GM23248 (cell line): ENCODE measurements at places on chromosomes 3 and 15. TPM values are rescaled to one million over a fixed set of nuclear protein-coding genes. Genes with fewer than 3 reads are reported as not detected.
A peak's percentile ranks its signal among the peaks of the same experiment; 100 is the strongest.

The OXSM gene
- 20.0 and 20.3 TPM in 2 replicates for polyA plus RNA-seq

The BDH1 gene
- 1.2 and 2.7 TPM in 2 replicates for polyA plus RNA-seq

The LRRC49 gene
- polyA plus RNA-seq, result 7.6 and 8.3 TPM in 2 replicates

DNA sequence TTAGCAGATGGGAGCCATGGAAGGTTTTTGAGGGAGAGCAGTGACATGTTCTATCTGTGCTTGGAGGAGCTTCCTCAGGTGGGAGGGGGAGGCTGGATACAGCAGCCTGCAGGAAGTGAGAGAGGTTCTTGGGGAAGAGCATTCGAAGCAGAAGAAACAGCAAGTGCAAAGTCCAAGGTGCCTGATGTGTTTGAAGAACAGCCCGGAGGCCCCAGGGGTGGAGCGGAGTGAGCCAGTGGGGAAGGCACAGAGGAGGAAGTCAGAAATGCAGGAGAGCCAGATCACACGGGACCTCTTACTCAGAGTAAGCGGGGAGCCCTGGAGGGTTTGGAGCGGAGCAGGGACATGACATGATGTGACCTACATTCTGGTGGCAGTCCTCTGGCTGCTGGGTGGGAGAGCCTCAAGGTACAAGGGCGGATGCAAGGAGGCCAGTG lies 10.8 kb downstream of the ITGA11 start:
- peak overlapping the region; percentile 41 for H3K27ac ChIP-seq
- H3K4me1 ChIP-seq, result peaks cover 77% of the 10 kb centered on the region
- no peaks in the 10 kb centered on the region for H3K27me3 ChIP-seq
- peak; percentile 77 for DNase-seq
- H3K4me3 ChIP-seq, result no peak overlapping the region

DNA sequence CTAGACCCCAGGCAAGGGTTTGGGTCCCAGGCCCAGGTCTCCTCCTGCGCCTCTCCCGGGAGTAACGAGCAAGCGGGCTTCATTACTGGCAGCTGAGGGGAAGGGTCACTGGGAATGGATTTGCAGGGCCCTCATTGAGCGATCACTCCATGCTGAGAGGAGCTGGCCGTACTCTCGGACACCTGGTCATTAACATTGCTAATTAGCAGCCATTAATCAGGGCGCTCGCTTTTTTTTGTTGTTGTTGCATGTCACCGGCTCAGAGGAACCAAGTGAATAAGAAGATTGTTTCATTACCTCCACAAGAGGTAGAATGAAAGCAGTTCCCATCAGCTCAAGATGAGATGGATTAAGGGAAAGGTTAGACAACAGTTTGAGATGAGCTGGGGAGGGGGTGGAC lies 293.0 kb upstream of the ATP11B start:
- no peaks in the 10 kb centered on the region for H3K4me1 ChIP-seq
- H3K4me3 ChIP-seq, result no peak overlapping the region
- no peaks in the 10 kb centered on the region for H3K27me3 ChIP-seq
- no peaks in the 10 kb centered on the region for H3K36me3 ChIP-seq

GRCh38 chr3:34832865-34833508 lies 806.3 kb upstream of the ARPP21 start:
- H3K4me1 ChIP-seq, result no peaks in the 10 kb centered on the region
- H3K27me3 ChIP-seq, result no peaks in the 10 kb centered on the region
- no peaks in the 10 kb centered on the region for H3K36me3 ChIP-seq
- no peak overlapping the region for H3K4me3 ChIP-seq
- H3K27ac ChIP-seq, result no peak overlapping the region

The COL7A1 gene
- 11.2 and 11.9 TPM in 2 replicates for polyA plus RNA-seq

- peaks cover 25% of the 10 kb centered on the region for H3K4me1 ChIP-seq
- H3K27me3 ChIP-seq, result no peaks in the 10 kb centered on the region
- peak; percentile 95 for DNase-seq
- peak overlapping the region; percentile 43 for H3K27ac ChIP-seq
These were observed 51.1 kb downstream of the RSRC1 start for GRCh38 chr3:158160958-158161357.

The CCR9 gene
- not detected in 2 replicates for polyA plus RNA-seq

DNA sequence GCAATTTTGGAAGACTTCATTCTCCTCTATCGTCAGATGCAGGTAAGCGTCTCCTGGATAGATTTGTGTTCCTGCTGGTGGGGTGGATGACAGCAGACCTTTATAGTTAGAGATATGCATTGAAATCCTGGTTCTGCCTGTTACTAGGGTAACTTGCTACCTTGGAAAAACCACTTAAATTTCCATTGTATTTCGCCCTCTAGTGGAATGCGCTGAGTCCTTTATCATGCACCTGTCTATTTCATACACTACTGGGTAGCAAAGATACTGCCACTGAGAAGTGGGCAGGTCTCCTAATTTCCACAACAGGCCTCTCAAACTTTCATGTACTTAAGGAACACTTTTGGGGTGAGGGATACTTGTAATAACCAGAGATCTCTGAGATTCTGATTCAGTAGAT lies 209.5 kb upstream of the SUCLG2 start:
- DNase-seq, result peak; percentile 3
- no peaks in the 10 kb centered on the region for H3K27me3 ChIP-seq
- H3K4me1 ChIP-seq, result no peaks in the 10 kb centered on the region
- H3K27ac ChIP-seq, result no peak overlapping the region

GRCh38 chr3:134352031-134352671 lies 22.1 kb downstream of the AMOTL2 start:
- peak; percentile 65 for DNase-seq
- H3K27ac ChIP-seq, result peak overlapping the region; percentile 92
- H3K27me3 ChIP-seq, result no peaks in the 10 kb centered on the region
- H3K36me3 ChIP-seq, result peaks cover 29% of the 10 kb centered on the region
- peaks cover 44% of the 10 kb centered on the region for H3K4me1 ChIP-seq
- H3K4me3 ChIP-seq, result no peak overlapping the region

The CFAP100 gene
- not detected in 2 replicates for polyA plus RNA-seq

The CPNE9 gene
- not detected in 2 replicates for polyA plus RNA-seq

The C3orf85 gene
- polyA plus RNA-seq, result not detected in 2 replicates

The IGDCC3 gene
- polyA plus RNA-seq, result 0.11 TPM in 1 of 2 replicates, not detected in the other

- no peak for DNase-seq
- no peaks in the 10 kb centered on the region for H3K4me1 ChIP-seq
- no peaks in the 10 kb centered on the region for H3K36me3 ChIP-seq
- no peak overlapping the region for H3K4me3 ChIP-seq
These were observed 33.7 kb downstream of the ARPP21 start for GRCh38 chr3:35673017-35673416.

GRCh38 chr15:68341760-68342725 lies 64.5 kb downstream of the FEM1B start:
- H3K4me3 ChIP-seq, result no peak overlapping the region
- no peak for DNase-seq
- no peaks in the 10 kb centered on the region for H3K27me3 ChIP-seq
- no peaks in the 10 kb centered on the region for H3K4me1 ChIP-seq
- H3K36me3 ChIP-seq, result peaks cover 72% of the 10 kb centered on the region

The NUP210 gene
- polyA plus RNA-seq, result 0.04 and 0.18 TPM in 2 replicates

- no peaks in the 10 kb centered on the region; the same call in 1 of the 2 replicates for H3K27me3 ChIP-seq
- H3K4me3 ChIP-seq, result peak overlapping the region; percentile 51; the same call in 1 of the 2 replicates
- no peak for DNase-seq
- no peaks in the 10 kb centered on the region for H3K36me3 ChIP-seq
- no peaks in the 10 kb centered on the region for H3K4me1 ChIP-seq
These were observed 73.3 kb upstream of the UBE2E2 start for GRCh38 chr3:23129817-23130216.

GRCh38 chr3:124178531-124178930 lies 186.6 kb upstream of the ROPN1 start:
- no peaks in the 10 kb centered on the region for H3K27me3 ChIP-seq
- no peaks in the 10 kb centered on the region for H3K4me1 ChIP-seq
- no peaks in the 10 kb centered on the region for H3K36me3 ChIP-seq
- H3K27ac ChIP-seq, result no peak overlapping the region

The RNF13 gene
- polyA plus RNA-seq, result 100.0 and 103 TPM in 2 replicates

- no peaks in the 10 kb centered on the region for H3K27me3 ChIP-seq
- no peak for DNase-seq
- H3K4me1 ChIP-seq, result no peaks in the 10 kb centered on the region
- H3K4me3 ChIP-seq, result no peak overlapping the region
These were observed 113.3 kb upstream of the RORA start for GRCh38 chr15:61342390-61342789.

The ACKR2 gene
- 0.23 and 0.32 TPM in 2 replicates for polyA plus RNA-seq

- no peak overlapping the region for H3K4me3 ChIP-seq
- no peak overlapping the region for H3K27ac ChIP-seq
- no peaks in the 10 kb centered on the region for H3K36me3 ChIP-seq
- H3K4me1 ChIP-seq, result no peaks in the 10 kb centered on the region
- peak; percentile 61 for DNase-seq
These were observed 10.9 kb downstream of the MESP1 start for GRCh38 chr15:89740137-89740536.

GRCh38 chr3:42486814-42487565 lies 15.5 kb upstream of the VIPR1 start:
- H3K4me1 ChIP-seq, result no peaks in the 10 kb centered on the region
- H3K27me3 ChIP-seq, result peaks cover 4% of the 10 kb centered on the region; the same call in 1 of the 2 replicates
- H3K4me3 ChIP-seq, result no peak overlapping the region

The TICRR gene
- 1.2 and 1.3 TPM in 2 replicates for polyA plus RNA-seq

DNA sequence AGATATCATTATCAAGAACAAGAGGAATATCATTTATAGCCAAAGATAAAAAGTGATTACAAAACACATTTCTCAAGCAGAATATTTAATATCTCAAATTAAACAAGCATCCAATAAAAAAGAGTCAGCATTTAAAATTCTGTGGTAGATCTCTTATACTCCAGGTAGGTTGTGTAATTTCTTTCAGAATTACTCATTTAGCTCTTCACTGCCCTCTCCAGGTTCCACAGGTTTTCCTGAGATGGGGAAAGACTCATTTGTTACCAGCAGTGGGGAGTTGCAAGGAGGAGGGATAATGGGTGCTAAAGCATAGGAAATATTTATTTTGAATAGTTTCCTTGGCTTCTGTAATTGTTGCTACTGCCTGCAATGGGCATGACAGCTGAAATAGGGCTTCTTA lies 83.1 kb upstream of the RASGRP1 start:
- no peak overlapping the region for H3K4me3 ChIP-seq
- DNase-seq, result peak; percentile 51
- no peak overlapping the region for H3K27ac ChIP-seq
- H3K27me3 ChIP-seq, result peaks cover 38% of the 10 kb centered on the region
- no peaks in the 10 kb centered on the region for H3K4me1 ChIP-seq

The GPX1 gene
- 446 and 454 TPM in 2 replicates for polyA plus RNA-seq

The COL6A6 gene
- polyA plus RNA-seq, result 0.08 TPM in 1 of 2 replicates, not detected in the other

DNA sequence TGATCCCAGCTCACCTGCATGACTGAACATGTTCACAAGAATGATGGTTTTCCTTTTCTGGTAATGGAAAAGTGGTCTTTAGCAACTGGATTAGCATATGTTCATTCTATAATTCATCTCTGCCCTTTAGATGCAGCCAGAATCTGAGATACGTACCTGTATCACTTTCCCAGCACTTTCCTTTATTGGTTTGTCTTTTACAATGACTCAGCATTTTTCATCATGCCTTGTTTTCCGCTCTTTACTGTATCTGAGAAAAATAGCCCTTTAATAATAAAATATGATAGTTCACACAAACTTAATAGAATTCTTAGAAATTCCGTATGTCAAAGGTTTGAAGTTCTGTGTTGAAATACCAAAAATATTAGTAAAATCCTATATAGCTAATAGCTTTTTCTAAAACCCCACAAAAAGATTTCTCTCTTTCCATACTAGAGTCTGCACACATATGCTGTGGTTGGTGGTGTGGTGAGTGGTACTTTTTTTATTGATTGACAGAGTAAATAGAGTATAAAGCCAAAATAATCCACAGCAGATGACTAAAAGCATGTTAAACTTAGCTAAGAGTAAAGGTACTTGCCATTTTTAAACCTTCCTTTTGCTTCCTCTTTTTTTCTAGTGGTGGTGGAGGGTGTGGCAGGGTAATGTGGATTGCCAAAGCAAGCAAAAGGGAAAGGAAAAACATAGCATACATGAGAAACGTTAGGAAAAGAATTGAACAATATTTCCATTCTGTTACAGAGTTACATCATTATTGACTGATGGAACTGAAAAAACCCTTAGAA lies 328.9 kb upstream of the RBMS3 start:
- no peaks in the 10 kb centered on the region for H3K36me3 ChIP-seq
- no peaks in the 10 kb centered on the region for H3K27me3 ChIP-seq
- no peak for DNase-seq
- no peaks in the 10 kb centered on the region for H3K4me1 ChIP-seq

DNA sequence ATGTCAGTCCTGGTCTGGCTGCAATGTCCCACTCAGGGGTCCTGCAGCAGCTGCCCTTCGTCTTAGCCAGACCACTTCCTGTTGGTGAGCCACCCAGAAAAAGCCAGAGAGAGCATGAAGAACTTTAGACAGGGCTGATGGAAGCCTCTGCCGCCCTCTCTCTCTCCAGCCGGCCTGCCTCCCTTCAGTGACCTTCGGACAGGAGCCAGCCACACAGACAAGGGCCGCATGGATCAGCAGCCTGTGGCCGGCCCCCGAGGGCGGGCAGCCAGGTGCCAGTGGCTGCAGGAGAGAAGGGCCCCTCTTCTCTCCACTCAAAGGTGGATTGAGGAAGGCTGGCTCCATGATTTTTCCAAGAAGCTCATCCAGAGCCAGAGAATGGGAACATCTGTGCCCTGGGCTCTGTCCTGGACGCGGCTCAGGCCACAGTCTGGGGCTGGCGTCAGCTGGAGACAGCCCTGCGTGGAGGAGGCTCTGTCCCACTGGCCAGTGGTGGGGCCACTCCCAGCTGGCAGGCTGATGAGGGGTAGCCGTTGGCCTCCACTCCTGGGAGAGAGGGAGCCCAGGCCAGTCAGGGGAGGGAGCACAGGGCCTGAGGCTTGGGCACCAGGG lies 42.9 kb downstream of the ISG20 start:
- H3K27ac ChIP-seq, result no peak overlapping the region
- H3K4me3 ChIP-seq, result no peak overlapping the region
- H3K36me3 ChIP-seq, result no peaks in the 10 kb centered on the region
- DNase-seq, result no peak
- H3K27me3 ChIP-seq, result peaks cover 11% of the 10 kb centered on the region; the same call in 1 of the 2 replicates
- H3K4me1 ChIP-seq, result no peaks in the 10 kb centered on the region

The LXN gene
- 46.8 and 47.3 TPM in 2 replicates for polyA plus RNA-seq

DNA sequence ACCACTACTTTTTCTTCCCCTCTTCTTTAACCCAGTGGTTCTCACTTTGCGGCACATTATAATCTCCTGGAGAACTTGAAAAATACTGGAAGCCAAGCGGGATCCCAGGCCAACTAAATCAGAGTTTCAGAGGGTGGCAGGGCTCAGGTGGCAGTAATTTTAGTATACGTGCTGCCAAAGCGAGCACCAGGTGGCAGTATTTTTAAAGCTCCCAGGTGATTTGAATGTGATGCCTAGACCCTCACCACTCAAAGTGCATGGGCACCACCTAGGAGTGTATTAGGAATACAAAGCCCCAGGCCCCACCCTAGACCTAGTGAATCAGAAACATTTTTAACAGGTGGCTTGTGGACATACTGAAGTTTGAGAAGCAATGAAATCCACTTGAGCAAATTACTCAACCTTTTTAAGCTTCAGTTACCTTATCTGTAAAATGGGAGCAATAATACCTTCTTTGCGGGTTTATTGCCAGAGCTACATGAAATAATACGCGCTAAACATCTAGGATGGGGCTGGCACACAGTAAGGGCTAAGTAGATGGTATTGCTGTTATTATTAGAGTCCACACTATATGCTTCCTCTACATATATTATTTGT lies 8.3 kb downstream of the B3GALNT1 start:
- no peaks in the 10 kb centered on the region for H3K27me3 ChIP-seq
- no peak overlapping the region for H3K4me3 ChIP-seq
- no peaks in the 10 kb centered on the region for H3K4me1 ChIP-seq

The CACNA1D gene
- not detected in 2 replicates for polyA plus RNA-seq

- peak overlapping the region; percentile 97 for H3K27ac ChIP-seq
- peaks cover 36% of the 10 kb centered on the region for H3K4me1 ChIP-seq
- H3K4me3 ChIP-seq, result peak overlapping the region; percentile 96
- no peaks in the 10 kb centered on the region for H3K36me3 ChIP-seq
- H3K27me3 ChIP-seq, result no peaks in the 10 kb centered on the region
- DNase-seq, result peak; percentile 90
These were observed 455 bp upstream of the SNAP23 start for GRCh38 chr15:42494998-42495360.
